Epithelial cell of prostate (primary cell): ENCODE measurements at places on chromosomes 3 and 15.

DNA sequence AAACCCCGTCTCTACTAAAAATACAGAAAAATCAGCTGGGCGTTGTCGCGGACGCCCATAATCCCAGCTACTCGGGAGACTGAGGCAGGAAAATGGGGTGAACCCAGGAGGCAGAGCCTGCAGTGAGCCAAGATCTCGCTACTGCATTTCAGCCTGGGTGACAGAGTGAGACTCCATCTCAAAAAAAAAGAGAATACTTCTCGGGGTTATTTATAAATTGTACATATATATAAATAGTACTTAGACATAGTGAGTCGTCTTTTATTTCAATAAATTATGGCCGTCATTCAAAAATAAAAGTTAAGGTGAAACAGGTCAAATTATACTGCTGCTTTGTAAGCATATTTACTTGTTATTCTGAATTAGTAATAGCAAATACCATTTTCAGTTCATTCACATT is 12.1 kb upstream of the EBLN2 start:
- DNase-seq = no peak

- DNase-seq = peak; percentile 48
Observed at GRCh38 chr3:128619146-128619890, 31.3 kb downstream of the RPN1 start.

DNA sequence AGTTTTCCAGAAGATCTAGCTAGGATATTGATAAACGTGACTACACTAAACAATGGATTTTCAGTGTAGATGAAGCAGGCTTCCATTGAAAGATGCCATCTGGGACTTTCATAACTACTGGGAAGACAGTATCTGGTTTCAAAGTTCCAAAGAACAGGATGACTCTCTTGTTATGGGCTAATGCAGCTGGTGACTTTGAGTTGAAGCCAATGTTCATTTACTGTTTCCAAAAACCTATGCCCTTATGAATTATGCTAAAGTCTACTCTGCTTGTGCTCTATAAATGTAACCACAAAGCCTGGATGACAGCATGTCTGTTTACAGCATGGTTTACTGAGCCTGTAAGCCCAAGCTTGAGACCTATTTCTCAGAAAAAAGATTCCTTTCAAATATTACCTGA is 245.4 kb downstream of the GBE1 start:
- DNase-seq = no peak

DNA sequence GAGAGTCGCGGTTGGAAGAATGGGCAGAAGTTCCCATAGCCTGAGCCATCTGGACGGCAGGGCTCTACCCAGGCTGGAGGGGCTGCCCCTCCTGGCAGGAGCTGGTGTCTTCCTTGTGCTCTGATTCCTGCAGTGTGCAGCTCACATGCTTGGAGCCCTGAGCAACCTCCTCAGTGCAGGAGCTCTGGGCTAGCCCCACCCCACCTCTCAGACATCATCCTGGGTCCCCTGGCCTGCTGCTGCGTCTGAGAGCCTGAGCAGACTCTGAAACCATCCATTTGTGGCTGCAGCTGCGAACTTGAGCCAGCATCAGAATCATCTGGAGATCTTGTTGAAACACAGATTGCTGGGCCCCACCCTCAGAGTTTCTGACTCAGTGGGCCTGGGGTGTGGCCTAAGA is 42.8 kb downstream of the POMGNT2 start:
- no peak for DNase-seq

DNA sequence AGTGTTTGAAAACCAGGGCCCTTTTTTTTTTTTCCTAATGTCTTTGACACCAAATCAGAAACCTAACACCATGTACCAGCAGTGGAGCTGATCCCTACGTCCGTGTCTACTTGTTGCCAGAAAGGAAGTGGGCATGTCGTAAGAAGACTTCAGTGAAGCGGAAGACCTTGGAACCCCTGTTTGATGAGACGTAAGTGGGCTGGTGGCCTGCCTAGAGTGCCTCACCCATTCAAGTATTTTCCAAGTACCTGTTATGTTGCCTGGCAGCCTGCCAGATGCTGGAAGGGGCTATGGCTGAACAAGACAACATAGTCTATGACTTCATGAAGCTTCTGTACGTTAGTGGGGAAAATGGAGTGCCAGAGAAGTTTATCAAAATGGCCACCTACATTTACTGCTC is 39.7 kb downstream of the ESYT3 start:
- DNase-seq = no peak

GRCh38 chr15:74038707-74039655 is 43.4 kb downstream of the GOLGA6A start:
- DNase-seq = no peak

DNA sequence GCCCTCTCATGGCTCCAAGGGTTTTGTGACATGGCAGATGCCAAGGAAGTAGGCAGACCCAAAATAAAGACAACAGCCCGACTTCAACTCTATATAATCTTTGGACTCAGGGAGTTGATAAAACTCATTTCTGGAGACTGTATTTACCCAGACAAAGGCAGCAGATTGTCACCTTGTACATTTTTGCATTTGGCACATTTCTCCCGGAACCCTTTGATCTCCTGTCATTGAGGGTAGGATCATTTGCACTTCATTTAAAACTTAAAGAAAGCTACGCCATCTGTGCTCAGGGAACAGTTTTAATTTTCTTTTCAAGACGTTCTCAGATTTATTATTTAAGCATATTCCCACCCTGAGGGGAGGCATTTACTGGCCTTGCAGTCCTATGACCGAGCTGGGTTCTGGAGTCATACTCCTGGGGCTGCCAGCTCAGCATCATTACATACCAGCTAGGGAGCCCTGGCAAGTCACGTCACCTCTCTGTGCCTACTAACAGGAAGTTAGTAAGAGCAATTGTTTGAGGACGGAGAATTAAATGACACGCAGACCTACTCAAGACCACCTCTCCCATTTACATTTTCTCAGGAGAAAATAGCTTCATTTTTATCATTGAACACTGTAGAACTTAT is 5.9 kb downstream of the CDCP1 start:
- no peak for DNase-seq

GRCh38 chr3:151880416-151880690 is 6.9 kb downstream of the SUCNR1 start:
- no peak for DNase-seq

DNA sequence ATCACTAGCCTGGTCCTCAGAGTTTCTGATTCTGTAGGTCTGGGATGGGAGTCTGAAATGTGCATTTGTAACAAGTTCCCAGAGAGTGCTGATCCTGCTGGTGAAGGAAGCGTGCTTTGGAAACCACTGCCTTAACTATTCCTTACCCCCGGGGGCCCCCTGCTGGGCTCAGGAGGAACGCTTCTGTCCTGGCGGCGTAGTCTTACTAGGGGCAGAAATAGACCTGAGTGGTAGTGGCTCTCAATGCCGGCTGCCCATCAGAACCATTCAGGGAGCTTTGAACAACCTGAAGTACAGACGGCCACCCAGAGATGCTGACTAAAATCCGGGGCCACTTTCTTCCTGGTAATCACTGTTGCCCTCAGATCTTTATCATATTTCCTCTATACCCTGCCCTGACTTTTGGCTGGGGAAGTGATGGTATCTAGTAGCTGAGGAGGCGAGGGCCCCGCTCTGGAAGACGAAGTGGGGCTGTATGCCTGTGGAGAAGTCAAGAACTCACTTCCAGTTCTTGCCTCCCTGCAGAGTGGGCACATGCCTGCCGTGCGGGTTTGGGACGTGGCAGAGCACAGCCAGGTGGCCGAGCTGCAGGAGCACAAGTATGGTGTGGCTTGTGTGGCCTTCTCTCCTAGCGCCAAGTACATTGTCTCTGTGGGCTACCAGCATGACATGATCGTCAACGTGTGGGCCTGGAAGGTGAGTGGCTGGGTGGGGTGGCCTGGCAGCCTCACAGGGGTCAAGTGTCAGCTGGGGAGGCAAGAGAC is 16.3 kb upstream of the JMJD7 start:
- DNase-seq = no peak

- DNase-seq = no peak
Observed at GRCh38 chr3:57557085-57557537, 1.0 kb downstream of the PDE12 start.

DNA sequence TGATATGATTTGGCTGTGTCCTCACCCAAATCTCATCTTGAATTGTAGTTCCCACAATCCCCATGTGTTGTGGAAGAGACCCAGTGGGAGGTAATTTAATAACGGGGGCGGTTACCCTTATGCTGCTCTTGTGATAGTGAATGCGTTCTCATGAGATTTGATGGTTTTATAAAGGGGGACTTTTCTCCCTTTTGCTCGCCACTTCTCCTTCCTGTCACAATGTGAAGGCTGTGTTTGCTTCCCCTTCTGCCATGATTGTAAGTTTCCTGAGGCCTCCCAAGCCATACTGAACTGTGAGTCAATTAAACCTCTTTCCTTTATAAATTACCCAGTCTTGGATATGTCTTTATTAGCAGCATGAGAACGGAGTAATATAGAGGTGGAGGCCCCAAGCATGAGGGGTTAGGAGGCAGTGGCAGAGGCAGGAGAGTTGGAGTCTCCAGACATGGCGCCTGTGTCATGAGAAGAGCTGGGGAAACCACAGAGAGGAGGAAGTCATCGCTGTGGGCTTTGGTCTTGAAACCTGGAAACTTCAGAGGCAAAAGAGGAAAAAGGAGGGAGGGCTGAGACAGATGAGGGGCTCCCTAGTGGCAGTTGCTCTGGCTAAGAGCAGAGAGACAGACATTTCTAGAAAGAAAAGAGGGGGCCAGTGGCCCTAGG is 107.8 kb upstream of the VEPH1 start:
- DNase-seq = no peak

- no peak for DNase-seq
Observed at GRCh38 chr3:196220991-196221390, 4.7 kb downstream of the SLC51A start.

- DNase-seq = no peak
Observed at GRCh38 chr3:16392717-16393116, 120.8 kb downstream of the RFTN1 start.

DNA sequence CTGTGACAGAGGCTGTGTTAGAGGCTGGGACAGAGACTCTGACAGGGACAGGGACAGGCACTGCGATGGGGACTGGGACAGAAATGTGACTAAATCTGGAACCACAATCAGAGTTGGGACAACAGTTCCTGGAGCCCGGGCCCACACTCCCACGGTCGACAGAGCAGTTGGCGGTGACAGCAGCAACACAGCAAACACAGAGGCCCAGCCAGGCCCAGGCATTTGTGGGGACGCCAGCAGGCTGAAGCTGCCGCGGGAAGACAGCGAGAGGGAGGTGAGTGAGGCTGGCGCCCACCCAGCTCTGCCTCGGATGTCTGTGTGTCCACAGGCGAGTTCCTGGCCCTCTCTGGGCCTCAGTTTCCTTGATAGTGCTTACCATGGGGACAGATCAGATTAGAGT is 9.3 kb upstream of the HCN4 start:
- DNase-seq = no peak

DNA sequence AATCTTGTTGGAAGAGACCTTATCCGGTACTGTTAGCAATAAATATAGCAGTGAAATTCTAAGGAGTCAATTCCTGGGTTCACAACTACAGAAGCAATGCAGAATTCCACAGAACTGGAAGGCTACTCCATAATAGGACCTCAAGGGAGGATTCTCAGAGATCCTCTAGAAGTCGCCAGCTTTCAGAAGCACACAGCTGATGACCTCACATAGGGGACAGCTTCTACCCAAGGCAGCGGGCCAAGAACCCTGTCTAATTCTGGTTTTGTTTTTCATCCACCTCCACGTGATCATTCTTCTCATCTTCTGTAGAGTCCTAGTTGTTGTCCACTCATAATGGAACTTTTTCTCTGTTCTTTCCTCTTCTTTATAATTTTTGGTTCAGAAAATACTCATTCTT is 99.4 kb downstream of the ERC2 start:
- DNase-seq = no peak
